Stimulated activated CD8-positive, alpha-beta memory T cell treated with anti-CD3 and anti-CD28 coated beads, Interleukin-7, amount 100 ng/mL, for 4 hours (primary cell): ENCODE measurements at places on chromosomes 2 and 18.

- no peak for DNase-seq
These were observed 70.4 kb downstream of the IL1R2 start for GRCh38 chr2:102061962-102062795.

DNA sequence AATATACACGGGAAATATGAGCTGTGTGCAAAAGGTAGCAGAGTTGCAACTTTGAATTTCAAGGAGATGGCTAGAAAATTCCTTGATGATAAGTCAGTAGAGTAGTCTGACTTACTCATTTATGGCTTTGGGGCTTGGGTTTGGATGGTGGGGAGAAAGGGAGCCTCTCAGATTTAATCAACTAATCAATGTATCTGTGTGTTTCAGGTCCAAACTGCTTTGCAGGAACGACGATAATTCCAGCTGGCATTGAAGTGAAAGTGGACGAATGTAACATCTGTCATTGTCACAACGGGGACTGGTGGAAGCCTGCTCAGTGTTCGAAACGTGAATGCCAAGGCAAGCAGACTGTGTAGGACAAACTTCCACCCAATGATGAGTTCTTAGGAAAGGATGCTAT, 164.6 kb downstream of the VWC2L start:
- DNase-seq: no peak

DNA sequence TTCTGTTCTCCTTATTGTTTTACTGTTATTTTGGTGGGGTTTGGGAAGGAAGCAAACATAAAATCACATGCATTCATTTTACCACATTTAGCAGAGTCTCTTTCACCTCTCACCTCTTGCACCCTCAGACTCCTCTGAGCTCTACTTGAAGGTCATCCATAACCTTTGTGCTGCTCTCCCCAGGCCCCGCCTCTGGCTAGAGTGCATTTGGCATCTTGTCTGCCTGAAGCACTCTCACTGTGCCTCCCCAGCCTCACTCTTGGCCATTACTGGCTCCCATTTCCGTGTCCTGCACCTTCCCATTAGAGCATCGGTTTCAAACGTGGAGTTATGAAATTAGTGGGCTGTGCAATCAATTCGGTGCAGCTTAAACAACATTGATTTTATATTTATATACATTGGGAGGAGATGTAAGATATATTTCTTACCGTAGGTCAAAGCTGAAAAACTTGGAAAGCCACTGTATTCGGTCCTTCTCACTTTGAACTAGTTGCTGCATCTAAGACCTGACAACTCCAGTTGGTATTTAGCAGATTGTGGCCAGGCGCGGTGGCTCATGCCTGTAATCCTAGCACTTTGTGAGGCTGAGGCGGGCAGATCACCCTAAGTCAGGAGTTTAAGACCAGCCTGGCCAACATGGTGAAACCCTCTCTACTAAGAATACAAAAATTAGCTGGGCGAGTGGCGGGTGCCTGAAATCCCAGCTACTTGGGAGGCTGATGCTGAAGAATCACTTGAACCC, 6.9 kb upstream of the ZFAND2B start:
- DNase-seq: no peak

DNA sequence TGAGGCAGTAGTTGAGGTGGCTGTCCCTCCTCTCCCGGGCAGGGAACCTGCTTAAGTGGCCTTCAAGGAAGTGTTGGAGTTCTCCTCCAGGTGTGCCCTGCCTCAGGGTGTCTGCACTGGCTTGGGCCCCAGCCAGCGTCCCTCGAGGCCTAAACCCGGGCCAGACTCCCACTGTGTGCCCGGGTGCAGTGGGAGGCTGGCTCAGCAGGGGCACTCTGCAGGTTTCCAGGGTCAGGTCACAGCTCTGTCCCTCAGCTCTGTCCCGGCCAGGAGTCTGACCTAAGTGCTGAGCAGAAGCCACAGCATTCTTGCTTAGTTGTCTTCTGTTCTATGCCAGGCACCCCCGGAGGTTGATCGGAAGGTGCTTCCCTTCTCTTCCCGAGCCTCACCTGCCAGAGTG, 69.0 kb upstream of the OTOS start:
- no peak for DNase-seq

- no peak for DNase-seq
These were observed 15.1 kb downstream of the PLCD4 start for GRCh38 chr2:218622606-218623365.

GRCh38 chr2:207276858-207277257, 111.1 kb upstream of the KLF7 start:
- no peak for DNase-seq

DNA sequence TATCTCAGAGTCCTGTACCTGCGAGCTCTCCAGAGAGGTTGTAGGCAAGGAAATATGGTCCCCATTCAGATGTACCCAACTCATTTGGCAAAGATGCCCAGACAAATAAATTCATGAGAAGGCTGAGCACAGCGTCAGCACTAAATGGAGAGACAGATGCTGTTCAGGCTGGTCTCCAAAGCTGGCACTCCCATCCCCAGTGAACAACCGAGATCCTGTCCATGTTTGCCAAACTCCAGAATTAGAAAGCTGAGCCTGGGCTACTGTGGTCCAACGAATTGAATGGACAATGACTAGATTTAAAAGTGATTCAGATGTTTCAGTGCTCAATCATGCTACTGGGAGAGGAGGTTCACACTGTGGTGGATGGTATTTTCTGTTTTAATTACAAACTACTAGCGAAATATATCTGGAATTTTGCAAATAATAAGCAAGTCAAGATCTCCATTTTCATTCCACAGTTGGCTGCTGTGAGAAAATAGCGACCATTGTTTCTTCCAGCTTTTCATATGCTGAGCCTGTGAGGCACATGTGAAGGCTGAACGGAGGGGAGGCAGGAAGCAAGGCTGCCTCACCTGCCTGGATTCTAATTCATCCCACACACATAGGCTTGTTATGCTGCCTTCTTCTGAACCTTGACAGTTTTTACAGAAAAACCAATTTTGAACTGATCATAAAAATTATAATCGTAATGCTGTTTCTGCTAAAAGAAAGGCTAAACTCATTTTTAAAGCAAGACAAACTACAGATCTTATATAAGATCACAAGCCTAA, 22.6 kb upstream of the DAPL1 start:
- no peak for DNase-seq

DNA sequence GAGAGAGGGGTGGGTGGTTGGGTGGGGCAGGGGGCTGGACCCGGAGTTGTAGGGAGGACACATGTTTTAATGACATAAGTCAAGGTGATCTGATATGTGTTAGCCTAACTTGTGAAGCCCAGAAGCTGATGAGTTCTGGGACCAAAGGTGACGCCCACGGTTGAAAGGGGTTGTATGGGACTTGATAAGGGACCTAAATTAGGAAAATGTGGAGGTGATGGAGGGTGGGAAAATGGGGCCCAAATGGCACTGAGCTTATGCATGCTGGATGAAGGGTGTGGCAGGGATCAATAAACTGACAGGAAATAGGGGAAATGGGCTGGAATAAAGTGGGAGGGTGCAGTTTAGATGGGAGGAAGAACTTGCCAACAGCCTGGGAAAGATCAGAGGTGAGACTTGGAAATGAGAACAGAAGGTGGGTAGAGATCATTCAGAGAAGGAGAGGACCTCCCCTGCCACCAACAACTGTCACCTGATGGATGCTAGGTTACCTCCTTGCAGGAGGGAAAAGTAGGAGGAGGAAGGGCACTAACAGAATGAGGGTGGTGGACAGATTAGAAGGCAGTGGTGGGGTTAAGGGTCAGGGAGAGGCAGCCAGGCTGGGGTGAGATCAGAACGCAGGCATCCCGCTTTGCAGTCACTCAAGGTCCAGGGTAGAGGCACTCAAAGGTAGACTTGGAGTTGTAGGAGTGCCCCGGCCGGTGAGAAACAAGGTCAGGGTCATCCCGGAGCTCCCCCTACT, 15.3 kb downstream of the WNT10A start:
- DNase-seq: no peak

- DNase-seq: peak; percentile 41
These were observed 80.7 kb upstream of the LDLRAD4 start for GRCh38 chr18:13137670-13138419.

DNA sequence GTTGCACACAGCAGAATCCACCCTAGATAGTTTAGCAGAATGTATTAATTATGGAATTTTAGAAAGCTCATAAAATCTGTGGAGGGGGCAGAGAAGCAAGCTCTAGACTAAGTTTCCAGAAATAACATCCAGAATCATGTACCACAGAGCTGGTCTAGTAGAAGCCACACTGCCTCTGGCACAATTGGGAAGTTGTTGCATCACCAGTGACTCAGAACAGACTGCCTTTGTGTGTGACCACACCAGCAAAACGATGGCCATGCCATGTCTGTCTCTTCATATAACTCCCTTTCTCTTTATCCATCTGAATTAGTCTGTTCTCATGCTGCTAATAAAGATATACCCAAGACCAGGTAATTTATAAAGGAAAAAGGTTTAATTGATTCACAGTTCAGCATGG, 158.9 kb downstream of the CCDC148 start:
- no peak for DNase-seq

- DNase-seq: peak; percentile 41
These were observed 43.5 kb downstream of the FBLN7 start for GRCh38 chr2:112181571-112182290.
